Stimulated activated naive CD8-positive, alpha-beta T cell treated with anti-CD3 and anti-CD28 coated beads, Interleukin-15, Interleukin-2, amounts not matched to agents 100 U/mL and 50 U/mL, for 24 hours (primary cell): ENCODE measurements at places on chromosomes 6 and 20.
A peak's percentile ranks its signal among the peaks of the same experiment; 100 is the strongest.

DNA sequence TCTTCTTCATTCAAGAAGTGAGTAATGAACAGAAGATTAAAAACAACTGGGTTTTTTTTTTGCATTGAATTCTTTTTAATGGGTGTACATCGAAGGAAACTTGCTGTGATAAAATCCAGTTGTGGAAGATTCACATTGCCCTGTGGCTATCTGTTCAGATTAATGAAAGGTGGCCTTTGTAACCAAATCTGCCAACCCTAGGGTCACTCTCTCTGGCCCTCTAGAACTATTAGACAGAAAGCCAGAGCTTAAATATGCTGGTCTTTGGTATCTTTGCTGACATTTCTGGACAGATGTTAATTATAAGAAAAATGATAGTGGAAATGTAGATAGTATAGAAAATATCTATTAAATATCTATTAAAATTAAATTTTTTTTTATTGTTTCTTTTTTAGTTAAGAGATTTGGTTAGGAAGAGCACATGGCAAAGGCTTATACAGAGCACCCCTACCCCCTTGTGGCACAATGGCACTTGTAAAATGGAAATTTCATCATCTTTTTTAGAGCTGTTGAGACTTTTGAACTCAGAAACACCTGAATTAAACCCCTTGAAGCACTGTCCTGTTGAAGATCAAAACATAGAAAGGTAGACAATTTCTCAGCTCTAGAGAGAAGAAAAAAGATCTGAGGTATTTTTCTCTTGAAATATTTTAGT, 572.5 kb downstream of the PKHD1 start:
- no peak for DNase-seq

DNA sequence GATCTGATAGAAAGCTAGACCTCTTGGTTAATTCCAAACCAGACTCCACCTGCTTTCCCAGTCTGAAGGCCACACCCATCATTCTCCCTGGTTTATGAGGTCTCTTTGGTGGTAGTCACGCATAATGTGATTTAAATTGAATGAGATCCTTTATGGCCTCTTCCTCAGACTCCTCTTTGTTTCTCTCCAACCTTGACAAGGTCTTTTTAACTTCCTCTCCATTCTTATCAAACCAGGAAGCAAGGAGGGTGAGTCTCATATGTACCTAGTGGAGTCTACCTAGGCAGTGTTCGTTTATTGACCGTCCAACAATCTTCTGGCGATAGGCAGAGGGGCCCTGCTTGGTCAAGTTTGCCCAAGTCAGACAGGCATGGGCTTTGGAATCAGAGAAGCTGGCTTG, 184.2 kb upstream of the LAMP5 start:
- DNase-seq = no peak

- no peak for DNase-seq
Observed at GRCh38 chr6:4413073-4413472, 277.7 kb upstream of the ECI2 start.

DNA sequence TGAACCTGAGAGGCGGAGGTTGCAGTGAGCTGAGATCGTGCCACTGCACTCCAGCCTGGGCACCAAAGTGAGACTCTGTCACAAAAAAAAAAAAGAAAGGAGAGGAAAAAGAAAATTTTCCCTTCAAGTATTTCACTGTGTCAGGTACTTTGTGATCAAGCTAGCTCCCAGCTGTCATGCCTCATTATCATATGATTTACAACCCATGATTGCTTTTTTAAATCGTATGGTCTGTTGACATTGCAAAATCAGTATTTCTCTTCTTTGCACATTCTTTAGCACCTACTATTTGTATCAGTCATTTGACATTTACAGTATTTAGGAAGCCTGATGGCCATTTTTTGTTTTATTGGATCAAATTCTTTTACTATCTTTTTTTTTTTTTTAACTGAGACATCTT, 22.4 kb downstream of the SASH1 start:
- no peak for DNase-seq

- DNase-seq = no peak
Observed at GRCh38 chr6:20696676-20697075, 162.4 kb downstream of the CDKAL1 start.

GRCh38 chr6:143894655-143895054, 30.4 kb downstream of the ZC2HC1B start:
- DNase-seq = no peak

GRCh38 chr6:13402711-13403110, 74.4 kb upstream of the TBC1D7 start:
- DNase-seq = no peak

- DNase-seq = no peak
Observed at GRCh38 chr6:148513145-148514071, 170.8 kb downstream of the SASH1 start.

GRCh38 chr6:32196682-32197616, 4.5 kb upstream of the GPSM3 start:
- no peak for DNase-seq

DNA sequence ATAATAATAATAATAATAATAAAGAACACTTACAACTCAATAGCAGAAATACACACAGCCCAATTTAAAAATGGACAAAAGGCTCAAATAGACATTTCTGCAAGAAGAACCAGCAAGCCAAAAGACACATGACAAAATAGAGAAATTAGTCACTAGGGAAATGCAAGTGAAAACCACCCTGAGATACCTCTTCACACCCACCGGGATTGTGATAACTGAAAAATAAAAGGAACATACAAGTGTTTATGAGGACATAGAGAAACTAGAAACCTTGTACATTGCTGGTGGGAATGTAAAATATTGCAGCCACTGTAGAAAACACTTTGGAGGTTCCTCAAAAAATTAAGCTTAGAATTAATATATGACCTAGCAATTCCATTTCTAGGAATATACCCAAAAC, 59.2 kb downstream of the ZDHHC14 start:
- DNase-seq = no peak

- DNase-seq = no peak
Observed at GRCh38 chr20:19858466-19859371, 100.7 kb downstream of the RIN2 start.

GRCh38 chr20:17562804-17563305, 7.0 kb upstream of the DSTN start:
- no peak for DNase-seq

DNA sequence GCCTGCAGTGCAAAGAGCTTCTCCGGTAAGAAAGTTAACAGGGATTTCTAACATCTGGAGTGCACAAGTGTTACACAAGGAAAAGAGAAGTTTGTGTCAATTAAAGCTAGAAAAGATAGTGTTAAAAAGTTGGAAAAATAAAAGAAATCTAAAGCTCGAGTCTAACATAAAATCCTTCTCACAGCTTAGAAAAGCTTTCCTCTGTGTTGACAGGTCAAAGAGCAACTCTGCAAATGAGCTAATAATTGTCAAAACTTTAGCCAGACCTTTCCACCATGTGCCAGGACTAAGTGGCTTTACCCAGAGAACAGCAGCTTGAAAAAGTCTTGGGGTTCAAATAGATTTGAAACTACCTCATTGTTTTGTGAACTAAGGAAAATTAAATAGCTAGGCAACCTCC, 14.8 kb downstream of the PTPRK start:
- no peak for DNase-seq

- DNase-seq = no peak
Observed at GRCh38 chr6:140178935-140179334, 804.5 kb upstream of the CITED2 start.

GRCh38 chr6:82030301-82030700, 217.2 kb downstream of the IBTK start:
- no peak for DNase-seq

- DNase-seq = no peak
Observed at GRCh38 chr6:68737061-68737460, 102.0 kb downstream of the ADGRB3 start.

- peak; percentile 57 for DNase-seq
Observed at GRCh38 chr20:33209789-33210188, 7.4 kb upstream of the BPIFA3 start.

GRCh38 chr20:57990396-57990987, 238.0 kb downstream of the ANKRD60 start:
- DNase-seq = no peak

GRCh38 chr6:104623052-104623690, 236.5 kb downstream of the HACE1 start:
- DNase-seq = no peak

DNA sequence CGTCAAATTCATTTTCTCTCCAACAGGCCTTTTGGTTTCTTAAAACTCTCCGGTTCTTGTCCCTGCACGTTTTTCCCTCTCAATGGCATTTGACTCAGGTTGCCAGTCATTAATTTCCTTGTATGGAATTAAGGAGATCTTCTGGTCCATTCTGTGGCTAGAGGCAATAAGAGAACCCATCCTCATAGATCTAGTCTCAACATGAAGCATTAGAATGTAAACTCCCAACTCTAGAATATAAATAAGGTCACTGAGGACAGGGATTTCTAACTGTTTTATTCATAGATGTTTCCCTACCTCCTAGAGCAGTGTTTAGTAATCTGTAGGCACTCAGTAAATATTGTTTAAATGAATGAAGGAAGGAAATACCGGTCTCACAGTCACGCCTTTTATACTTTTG, 185.2 kb upstream of the FLRT3 start:
- DNase-seq = no peak

- DNase-seq = no peak
Observed at GRCh38 chr20:1625083-1625690, 5.4 kb upstream of the SIRPB1 start.
